AG08395 (cell line): ENCODE measurements at places on chromosomes 7 and 10.

GRCh38 chr10:49361735-49362568, 33.9 kb downstream of the DRGX start:
- no peak for DNase-seq

- no peak for DNase-seq
These were observed at the start of gene PON1 for GRCh38 chr7:95324431-95324830. Gene PON1, minus strand, starts transcription at chr7:95324532. Its CDS starts 57 bp downstream, at chr7:95324475.

- no peak for DNase-seq
These were observed 143.0 kb downstream of the PLXNA4 start for GRCh38 chr7:132433301-132433700.

GRCh38 chr10:11930312-11930978, 107.3 kb downstream of the PROSER2 start:
- DNase-seq, result no peak

GRCh38 chr7:135213831-135214230, 2.5 kb upstream of the WDR91 start:
- DNase-seq, result no peak

- DNase-seq, result peak; percentile 8
These were observed 4.7 kb upstream of the CREB5 start for GRCh38 chr7:28407651-28408050.

DNA sequence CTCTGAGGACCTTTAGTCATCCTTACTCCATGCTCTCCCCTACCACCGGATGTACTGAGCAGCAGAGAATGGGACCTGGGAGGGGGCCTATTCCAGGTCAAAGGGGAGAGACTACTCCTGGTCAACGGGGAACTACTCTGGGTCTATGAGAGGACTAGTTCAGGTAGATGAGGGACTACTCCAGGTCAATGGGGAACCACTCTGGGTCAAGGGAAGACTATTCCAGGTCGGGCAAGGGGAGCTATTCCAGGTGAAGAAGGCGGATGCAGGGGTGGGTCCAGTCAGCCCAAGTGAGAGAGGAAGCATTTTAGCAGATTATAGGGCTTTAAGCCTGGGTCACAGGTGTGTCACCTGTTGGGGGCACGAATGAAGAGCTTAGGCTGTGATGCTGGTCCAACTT, 35.4 kb downstream of the CCM2 start:
- no peak for DNase-seq

DNA sequence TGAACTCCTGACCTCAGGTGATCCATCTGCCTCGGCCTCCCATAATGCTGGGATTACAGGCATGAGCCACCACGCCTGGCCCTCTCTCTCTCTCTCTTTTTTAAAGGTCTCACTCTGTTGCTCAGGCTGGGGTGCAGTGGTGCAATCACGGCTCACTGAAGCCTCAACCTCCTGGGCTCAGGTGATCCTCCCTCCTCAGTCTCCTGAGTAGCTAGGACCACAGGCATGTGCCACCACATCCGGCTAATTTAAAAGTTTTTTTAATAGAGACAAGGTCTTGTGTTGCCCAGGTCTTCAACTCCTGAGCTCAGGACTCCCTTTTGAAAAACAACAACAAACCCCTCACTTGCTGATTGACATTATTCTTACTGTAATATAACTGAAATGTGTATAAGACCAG, 11.6 kb downstream of the PALD1 start:
- DNase-seq, result no peak

- no peak for DNase-seq
These were observed 28.6 kb upstream of the ZEB1 start for GRCh38 chr10:31290386-31290785.

DNA sequence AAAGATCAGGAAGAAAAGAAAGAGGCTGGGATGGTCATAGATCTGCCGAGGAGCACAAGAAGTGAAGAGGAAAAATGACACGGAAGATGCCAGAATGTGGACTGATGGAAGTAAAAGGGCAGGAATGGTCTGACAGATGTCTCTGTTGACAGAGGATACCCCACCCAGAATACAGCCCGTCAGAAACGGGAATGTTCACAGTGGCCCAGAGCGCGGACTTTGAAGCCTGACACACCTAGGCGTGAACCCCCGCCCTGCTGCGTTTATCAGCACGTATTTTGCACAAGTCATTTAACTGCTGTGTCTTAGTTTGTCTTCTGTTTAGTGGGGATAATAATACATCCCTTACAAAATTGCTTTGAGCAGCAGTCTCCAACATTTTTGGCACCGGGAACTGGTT, 27.1 kb downstream of the AKR1B1 start:
- DNase-seq, result no peak

- no peak for DNase-seq
These were observed 118.1 kb downstream of the GLRX3 start for GRCh38 chr10:130254243-130254642.

DNA sequence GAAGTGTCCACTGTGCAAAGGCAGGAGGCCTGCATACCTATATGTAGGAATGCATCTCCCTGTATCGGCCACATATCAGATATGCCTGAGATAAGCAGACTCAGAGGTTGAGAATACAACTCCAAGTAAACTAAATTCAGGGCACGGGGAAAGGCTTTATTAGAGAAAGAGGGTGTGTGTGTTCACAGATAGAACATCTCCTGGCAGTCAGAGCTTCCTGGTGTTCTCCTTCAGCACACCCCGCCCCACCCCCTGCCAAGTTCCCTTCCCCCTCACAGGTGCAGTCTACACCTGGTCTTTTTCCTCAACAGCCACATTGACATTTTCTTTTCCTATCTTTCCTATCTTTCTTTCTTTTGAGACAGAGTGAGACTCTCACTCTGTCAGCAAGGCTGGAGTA, 17.1 kb downstream of the GBX1 start:
- no peak for DNase-seq

DNA sequence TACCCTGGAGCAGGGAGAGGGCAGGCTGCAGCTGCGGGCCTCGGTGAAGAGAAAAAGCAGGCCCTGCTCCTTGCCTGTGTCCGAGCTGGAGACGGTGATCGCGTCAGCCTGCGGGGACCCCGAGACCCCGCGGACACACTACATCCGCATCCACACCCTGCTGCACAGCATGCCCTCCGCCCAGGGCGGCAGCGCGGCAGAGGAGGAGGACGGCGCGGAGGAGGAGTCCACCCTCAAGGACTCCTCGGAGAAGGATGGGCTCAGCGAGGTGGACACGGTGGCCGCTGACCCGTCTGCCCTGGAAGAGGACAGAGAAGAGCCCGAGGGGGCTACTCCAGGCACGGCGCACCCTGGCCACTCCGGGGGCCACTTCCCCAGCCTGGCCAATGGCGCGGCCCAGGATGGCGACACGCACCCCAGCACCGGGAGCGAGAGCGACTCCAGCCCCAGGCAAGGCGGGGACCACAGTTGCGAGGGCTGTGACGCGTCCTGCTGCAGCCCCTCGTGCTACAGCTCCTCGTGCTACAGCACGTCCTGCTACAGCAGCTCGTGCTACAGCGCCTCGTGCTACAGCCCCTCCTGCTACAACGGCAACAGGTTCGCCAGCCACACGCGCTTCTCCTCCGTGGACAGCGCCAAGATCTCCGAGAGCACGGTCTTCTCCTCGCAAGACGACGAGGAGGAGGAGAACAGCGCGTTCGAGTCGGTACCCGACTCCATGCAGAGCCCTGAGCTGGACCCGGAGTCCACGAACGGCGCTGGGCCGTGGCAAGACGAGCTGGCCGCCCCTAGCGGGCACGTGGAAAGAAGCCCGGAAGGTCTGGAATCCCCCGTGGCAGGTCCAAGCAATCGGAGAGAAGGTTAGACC, 138.0 kb upstream of the STK17A start:
- DNase-seq, result no peak

DNA sequence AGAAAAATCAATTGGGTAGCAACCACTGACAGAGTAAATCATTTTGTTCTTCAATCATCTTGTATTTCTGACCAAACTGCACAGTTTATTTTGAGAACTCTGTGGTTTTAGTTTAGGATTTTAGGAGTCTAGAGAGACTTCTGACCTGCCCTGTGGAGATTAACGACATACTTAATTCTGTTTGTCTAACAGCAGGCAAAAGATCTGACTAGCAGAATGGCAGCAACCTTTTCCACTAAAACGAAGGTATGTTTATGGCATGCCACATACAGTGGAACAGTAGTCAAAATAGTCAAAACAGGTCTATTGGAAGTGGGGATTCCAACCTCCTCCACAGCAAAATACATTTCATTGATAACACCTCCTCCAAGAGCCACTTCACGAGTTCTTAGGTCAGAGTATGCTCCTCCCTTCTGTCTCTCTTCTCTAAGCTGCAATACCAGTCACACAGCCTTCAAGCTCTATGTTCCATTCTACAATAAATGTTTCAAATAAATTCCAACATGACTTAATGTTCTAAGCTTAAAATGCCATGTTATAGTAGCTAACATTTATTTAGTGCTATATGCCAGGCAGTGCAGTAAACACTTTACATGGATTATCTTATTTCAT, 34.4 kb downstream of the NRCAM start:
- DNase-seq, result no peak

- no peak for DNase-seq
These were observed 32.8 kb upstream of the DLG5 start for GRCh38 chr10:77959384-77959783.

DNA sequence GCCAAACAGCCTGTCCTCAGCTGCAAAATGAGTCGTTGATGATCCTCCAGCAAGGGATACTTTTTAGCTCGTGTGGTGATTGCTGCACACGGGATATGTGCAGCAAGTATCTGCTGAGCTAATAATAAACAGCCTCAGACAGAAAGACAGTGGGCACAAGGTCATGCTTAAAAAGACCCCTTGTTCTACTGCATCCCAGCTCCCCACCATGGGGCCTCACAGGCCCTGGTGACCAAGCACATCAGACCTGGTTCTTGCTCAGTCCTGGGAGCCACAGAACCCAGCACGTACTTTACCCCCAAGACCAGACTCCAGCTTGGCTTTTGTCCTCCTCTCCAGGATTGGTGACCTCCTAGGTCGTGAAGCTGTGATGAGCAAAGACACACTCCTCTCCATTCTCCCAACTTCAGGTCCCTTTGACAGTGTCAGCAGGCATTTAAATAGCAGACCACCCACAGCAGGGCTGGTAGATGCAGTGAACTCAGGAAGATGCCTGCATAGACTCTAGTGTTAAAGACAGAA, 50.5 kb downstream of the EGFR start:
- no peak for DNase-seq

DNA sequence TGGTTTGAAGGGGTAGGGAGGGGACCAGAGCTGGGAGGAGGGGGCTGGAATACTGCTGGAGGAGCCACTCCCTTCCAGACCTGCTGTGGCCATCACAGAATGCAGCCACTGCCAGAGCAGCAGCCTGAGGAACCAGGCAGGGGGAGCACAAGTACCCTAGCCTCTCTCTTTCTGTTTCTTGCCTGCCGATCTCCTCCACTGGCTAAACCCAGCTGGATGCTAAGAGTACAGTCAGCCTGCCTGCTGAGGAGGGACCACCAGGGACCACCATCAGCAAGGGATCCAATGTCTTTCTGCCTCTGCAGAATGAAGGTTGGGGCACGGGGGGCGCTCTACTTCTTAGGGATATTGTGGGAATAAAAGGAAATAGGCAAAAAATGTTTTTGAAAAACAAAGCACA, 4.7 kb downstream of the BLVRA start:
- no peak for DNase-seq

- DNase-seq, result no peak
These were observed 115.2 kb downstream of the EBF3 start for GRCh38 chr10:129848696-129849451.

- no peak for DNase-seq
These were observed 75.9 kb upstream of the MAGI2 start for GRCh38 chr7:79529214-79529880.

DNA sequence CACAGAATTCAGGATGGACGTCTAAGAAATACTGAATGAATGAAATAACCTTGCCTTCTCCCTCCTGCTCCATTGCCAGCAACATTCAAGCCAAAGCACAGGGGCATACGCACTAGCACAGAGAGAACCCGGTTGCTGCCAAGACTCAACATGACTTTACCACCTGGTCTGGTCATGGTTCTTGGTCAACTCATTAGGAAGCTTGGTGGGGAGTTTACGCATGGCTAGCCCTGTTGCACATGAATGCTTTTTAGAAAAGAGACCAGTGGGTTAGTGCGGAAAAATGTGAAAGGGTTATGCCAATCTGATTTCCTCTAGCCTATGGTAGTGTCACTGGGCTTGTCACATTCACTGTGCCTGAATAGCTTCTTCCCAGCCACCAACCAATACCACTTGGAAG, 187.6 kb upstream of the NEBL start:
- DNase-seq, result no peak

DNA sequence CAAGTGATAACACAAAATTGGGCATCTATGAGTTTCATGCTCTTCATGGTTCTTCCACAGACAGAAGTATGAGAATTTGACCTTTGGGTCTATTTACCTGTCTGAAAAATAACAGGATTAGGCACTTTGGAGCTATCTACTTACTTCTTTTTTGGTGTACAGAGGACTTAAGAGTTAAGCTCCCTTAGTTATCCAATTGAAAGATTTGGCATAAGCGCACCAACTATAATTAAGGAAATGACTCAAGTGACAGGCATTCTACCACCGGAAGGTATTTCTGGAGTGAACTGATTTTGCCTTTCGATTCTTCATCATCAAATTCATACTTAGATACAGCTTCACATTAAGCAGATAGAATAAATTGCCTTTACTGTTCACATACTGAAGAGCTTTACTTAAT, 43.9 kb downstream of the IFIT5 start:
- DNase-seq, result peak; percentile 49

DNA sequence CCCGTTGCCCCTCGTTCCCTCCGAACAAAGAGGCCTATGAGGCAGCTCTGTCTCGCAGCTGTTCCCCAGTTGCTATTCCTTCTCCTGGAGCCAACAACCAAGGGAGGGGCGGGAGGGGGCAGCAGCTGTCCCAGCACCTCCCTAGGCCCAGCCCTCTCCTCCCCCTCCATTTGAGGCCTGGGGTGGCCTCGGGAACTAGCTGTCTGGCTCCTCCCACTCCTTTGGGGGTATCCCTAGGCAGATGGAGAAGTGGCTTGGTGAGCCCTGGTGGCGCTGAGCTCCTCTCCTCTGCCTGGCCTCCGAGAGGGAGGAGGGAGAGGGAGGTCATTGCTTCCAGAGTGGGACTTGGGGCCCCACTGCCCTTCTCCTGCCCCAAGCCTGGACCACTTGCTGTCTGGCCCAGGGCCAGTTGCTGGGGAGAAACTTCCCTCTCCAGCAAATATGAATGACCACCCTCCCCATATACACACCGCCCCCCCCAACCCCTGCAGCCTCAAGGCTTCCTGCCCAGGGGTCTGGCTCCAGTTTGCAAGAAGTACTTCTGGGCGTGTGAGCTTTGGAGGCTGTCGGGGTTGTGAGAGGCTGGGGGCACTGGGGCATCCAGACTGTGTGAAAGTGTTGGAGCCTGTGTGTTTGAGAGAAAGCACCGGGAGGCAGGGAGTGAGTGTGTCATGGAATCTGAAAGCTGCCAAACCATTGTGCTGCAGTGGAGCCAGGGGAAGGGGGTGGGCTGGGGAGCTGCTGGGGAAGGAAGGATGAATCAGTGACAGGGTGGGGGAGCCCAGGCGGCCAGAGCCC, 3.1 kb downstream of the FLNC start:
- DNase-seq, result peak; percentile 83
